ENCODE measurements at places on chromosomes 5 and 9.

- ATAC-seq: no peak
Measured at GRCh38 chr5:108941746-108942145, 194.0 kb downstream of the FER start.

DNA sequence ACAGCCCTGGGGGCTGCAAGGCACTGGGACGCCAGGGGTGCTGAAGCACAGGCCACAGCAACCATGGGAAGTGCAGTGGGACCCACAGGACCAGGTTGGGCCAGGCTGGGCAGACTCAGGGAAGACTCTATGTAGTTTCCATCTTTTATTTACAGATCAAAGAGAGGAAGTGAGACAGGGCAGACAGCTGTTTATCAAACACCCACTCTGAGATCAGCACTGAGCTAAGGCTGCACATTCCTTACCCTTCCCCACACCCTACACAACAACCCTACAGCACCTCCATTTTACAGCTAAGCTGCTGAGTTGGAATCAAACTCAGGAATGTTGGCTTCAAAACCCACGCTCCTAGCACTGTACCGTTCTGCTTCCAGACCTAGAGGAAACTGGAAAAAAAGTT, 19.8 kb downstream of the BARHL1 start:
- ATAC-seq: no peak

- peak; percentile 35 for ATAC-seq
Measured at GRCh38 chr5:10631316-10631996, 67.6 kb downstream of the ANKRD33B start.

DNA sequence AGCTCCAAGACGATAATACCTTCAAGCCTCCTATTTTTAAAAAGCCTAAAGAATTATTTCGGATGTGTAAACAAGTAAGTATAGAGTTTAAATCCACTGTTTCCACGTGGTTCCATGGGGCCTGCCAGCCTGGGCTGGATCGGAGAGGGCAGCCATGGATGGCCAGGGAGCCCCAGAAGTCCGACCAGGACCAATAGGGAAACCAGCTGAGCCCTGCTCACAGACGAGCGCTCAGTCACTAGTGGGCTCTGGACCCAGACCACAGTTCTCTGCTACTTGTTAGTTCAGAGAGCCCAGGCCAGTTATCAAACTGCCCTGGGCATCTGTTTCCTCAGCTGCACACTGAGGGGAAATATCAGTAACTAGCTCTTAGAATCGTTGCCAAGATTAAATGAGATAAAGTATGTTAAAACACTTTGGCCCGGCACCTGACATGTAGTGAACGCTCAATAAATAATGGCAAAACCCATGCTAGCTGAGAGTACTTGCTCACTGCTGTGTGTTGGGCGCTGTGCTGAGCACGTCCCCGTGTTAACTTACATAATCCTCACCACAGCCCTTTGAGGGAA, 124.8 kb downstream of the RGS3 start:
- no peak for ATAC-seq

- ATAC-seq: no peak
Measured at GRCh38 chr9:78021697-78022096, 9.9 kb downstream of the GNAQ start.

GRCh38 chr5:151924564-151925301, at the start of gene GLRA1:
Gene GLRA1 (minus strand): TSS chr5:151924851. CDS start chr5:151924549, 302 bp downstream.
- ATAC-seq: no peak

DNA sequence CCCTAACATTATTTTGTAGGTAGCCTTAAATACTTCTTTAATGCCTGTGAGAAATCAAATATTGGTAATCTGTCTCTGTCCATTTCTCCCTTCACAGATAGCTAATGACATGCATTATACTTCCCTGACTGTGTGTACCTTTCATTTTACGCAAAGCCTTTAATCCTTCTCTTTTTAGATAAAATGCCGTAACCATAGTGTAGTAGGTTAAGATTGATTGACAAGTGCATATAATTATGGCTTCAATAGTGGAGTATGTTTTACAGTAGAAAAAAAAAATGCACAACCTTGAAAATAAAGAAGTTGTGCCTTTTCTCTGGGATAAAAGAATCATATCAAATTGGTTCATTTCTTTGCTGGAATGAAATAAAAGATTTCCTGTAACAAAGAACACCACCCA, 559.6 kb upstream of the GRAMD2B start:
- no peak for ATAC-seq

- ATAC-seq: no peak
Measured at GRCh38 chr5:125712397-125712796, 710.8 kb upstream of the GRAMD2B start.

DNA sequence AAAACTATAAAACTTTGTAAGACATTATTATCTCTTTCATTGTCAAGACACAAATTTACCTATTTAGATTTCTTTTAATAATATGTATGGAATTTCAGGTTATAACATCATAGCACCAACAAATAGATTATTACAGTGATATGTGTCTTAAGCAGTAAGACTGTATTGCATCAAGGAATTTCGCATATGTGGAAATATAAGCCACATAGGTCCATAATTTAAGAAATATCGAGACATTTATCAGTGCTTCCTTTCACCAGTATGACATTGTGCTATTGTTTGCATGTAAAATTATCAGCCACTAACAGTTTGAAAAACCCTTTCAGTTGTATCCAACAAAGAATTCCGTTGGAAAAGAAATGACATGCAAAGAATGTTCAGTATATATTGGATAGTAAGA, 186.7 kb upstream of the RASA1 start:
- ATAC-seq: no peak

DNA sequence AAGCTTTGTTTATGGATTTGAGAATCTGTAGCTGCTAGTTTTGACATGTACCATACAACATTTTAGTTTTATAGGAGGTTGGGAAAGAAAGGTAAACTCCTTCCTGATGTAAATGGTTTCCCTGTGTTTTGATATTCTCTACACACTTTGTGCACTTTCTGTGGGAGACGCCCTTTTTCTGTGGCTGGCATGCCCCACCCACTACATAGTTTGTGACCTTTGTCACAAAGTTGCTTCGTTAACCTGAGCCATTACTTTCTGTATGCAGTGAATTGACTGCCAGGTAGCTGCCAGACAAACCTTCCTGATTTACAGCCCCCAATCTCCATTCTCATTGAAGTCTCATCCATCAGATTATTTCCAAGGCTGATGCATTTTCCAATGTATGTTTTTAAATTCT, 90.6 kb downstream of the NLN start:
- no peak for ATAC-seq

- ATAC-seq: no peak
Measured at GRCh38 chr5:140986117-140986521, 19.8 kb downstream of the PCDHAC2 start.

DNA sequence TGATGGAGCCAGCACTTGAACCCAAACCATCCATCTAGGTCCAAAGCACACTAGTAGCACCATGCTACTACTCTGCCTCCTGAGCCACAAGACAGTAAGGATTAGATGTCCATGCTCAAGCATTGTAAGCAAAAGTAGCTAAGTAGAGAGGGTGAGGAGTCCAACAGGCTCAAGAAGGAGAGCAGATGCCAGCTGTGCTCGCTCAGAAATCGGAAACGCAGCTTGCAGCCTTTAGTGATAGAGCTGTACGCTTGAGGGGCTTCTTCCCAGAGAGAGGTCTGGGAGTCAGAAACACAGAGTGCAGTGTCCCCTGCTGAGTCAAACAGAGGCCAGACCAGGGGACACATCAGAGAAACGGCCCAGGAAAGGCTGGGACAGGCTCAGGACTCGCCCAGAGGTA, 32.7 kb upstream of the GABRP start:
- ATAC-seq: no peak

DNA sequence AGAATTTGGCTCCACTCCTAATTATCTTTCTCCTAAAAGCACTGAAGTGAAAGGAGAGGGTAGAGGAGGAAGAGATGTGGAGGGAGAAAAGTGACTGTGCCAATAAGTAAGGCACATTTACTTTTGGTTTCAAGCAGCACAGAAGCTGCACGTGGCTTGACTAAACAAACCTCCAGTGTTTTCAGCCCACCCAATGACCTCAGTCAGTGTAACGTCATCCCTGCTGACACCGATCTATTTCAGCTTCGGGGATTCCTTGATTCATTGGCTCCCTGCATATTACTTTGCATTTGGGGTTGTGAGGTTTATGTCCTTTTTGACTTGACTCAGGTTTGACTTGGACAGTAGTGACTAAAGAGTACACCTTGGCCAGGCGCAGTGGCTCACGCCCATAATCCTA, 35.6 kb upstream of the NIM1K start:
- no peak for ATAC-seq

- no peak for ATAC-seq
Measured at GRCh38 chr5:37966871-37967270, 127.0 kb upstream of the GDNF start.

DNA sequence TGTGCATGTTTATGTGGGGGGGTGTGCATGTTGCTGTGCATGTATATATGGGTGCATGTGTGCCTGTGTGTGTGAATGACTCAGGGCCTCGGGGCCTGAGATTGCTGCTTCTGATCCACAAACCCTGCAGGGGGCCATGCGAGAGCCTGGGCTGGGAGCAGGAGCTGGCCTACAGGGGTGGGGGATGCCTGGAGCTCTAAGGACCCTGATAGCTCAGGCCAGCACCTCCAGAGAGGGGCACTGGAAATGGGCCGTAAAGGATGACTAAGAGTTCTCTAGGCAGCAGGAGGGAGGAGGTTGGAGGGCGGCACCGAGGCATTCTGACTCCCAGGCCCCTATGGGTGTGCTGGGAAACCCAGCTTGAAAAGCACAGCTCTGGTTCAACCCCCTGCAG, 6.9 kb upstream of the UBAC1 start:
- no peak for ATAC-seq

DNA sequence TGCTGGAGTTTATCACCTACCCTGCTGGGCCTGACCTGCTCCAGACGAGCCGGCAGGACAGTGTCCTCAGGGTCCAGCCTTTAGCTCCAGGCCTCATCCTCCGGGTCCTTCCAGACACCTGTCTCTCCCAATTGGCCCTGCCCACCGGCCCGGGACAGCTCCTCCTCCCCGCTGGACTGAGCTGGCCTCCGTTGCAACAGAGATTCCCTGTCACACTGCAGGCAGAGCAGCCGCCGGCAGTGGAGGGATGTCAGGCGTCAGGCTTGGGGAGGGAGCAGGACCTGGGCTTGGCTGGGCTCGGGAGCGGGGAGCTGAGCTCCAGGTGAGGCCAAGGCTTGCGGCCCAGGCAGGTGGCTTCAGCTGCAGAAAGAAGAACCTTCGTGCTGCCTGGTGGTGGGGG, 1.7 kb downstream of the KCNT1 start:
- ATAC-seq: no peak

DNA sequence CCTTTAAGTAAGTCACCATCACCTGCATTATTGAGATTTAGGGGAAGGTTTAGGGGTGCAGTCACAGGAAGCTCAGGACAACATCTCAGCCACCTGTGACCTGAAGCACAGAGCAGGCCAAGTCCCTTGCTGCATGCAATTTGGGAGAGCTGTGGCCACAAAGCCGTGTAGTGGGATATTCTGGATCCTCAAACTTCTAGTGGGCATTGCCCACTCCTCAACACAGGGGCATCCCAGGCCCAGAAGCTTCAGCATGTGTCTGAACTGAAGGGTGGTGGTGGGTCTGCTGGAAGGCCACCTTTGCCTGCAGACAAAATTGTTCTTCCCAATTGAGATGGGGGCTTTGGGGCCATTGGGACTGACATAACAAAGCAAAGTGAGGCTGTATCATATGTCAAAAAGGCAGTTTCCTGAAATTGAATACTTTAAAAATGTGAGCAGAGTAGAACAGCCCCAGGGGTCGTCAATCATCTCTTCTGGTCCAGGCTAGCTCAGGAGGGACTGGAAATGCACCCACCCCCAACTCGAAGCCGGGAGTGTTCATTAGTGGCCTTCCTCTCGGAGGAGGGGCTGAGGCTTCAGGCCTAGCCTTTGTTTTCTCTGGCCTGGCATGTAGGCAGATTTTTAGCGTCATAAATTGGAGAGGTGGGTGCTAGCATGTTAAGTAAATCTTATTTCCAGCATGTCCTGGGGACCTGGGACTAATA, 2.8 kb upstream of the GADD45G start:
- no peak for ATAC-seq

DNA sequence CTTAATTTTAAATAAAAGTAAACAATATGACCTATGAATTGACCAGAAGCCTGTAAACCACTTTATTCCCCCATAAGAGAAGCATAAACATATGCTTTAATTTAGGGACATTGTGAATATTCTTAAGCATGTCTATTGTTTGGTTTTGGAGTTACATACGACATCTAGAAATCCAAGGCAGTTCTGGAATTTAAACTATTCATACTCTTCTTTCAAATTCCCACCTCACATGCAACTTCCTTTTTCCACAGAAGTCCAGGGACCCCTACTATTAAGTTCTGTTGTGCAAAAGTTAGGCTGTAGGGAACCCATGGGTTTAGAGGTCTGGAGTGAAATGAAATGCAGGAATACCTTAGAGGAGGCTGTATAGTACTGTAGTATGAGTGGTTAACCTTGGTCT, 2.1 kb downstream of the RIC1 start:
- ATAC-seq: no peak

GRCh38 chr5:124990723-124991122, 244.3 kb upstream of the ZNF608 start:
- no peak for ATAC-seq
